ENCODE measurements at places on chromosomes 5 and 9.
A peak's percentile ranks its signal among the peaks of the same experiment; 100 is the strongest.

- no peak for DNase-seq
These were observed 189.6 kb upstream of the RAD23B start for GRCh38 chr9:107093365-107094060.

- DNase-seq = no peak
These were observed 30.0 kb downstream of the SIL1 start for GRCh38 chr5:139167952-139168720.

DNA sequence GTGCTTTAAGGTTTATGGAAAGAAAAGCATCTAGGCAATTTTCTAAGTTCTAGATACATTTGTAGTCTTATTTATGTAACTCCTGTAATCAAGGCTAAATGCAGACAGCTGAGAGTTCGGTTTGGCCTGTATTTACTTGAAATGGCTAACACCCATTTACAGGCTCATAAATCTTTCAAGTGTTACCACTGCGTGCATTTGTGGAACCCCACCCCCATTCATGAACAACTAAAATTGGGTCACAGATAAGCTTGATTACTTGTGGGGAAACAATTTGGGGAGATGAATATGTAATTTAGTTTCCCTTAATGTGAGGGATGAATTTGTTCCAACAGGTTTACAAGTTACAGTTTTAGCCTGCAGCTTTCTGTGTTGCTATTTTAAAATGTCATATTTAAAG lies 360.6 kb downstream of the ARRDC3 start:
- DNase-seq = no peak

- DNase-seq = peak; percentile 12
These were observed 416.1 kb upstream of the TRPC7 start for GRCh38 chr5:136781464-136781863.

DNA sequence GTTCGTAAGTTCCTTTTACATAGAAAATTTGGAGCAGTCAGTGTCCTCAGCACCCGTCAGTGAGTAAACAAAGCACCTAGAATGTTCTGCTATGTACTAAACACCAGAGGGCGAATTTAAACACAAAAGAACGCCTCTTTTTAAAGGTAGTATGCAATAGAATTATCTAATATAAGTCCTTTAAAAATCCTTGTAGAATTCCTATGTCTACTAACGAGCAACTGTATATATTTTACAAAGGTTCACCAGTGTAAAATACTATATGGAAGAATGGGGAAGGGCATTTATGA lies 499 bp upstream of the TMEM232 start:
- DNase-seq = peak; percentile 15

- DNase-seq = no peak
These were observed 27.9 kb upstream of the CDKN2B start for GRCh38 chr9:22036866-22037626.

DNA sequence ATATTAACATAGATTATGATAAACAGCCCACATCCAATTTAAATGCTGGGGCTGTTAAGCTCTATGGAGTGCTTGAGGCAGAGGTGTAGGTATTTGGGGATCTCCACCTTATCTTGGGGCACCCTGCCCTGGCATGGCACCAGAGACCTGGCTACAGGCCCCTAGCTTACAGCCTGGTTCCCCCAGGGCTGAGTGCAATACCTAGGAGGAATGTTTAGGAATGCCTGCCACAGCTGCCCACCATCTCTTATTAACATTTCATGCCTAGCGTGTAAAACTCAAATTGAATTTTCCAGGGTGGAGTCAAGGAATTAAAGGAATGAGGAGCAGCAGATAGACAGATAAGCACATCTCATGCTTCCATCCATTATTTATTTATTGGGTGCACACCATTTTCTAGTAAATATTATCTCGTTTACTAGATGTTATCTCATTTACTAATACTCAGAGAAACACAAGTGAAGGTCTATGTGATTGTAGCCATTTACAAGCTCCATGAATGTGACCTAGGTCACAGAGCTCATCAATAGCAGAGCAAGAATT lies 55.6 kb upstream of the TNFSF8 start:
- DNase-seq = no peak

- DNase-seq = no peak
These were observed 84.4 kb downstream of the CDH18 start for GRCh38 chr5:19903611-19904010.

DNA sequence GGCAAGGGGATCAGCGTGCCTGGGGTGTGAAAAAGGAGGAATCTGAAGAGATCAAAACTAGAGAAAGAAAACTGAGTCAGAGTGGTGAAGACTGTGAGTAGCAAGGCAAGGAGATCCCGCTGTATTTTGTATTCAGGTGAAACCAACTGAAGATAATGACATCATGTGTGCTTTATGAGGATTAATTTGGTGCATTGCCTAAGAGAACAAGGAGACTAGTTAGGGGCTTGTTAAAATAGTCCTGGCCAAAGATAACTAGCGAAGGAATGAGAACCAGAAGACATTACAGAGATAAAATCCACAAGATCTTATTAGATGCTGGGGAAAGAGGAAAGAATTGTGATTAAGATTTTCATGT lies 16.9 kb upstream of the GPX3 start:
- DNase-seq = no peak

DNA sequence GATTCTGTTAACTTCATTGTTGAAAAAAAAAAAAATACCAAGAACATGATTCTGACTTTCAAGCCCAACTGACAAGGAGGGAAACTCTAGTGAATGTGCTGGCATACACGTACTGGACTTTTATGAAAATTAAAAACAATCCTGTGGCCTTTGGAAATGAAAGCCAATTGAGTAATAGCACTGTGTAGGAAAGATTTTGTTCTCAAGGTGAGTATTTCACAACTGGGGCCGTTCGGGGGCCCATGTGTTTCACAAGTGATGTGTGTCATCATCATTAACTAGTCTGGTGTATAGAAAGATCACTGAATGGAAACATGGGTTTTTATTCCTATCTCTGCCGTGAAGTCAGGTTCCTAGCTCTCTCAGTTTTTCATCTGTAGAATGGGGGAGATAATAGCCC lies 605.0 kb upstream of the CLINT1 start:
- DNase-seq = no peak

GRCh38 chr5:142627383-142628217 lies 58.3 kb downstream of the FGF1 start:
- DNase-seq = no peak

GRCh38 chr5:133106761-133107572 lies 55.2 kb downstream of the HSPA4 start:
- no peak for DNase-seq

GRCh38 chr5:126355940-126356339 lies 67.3 kb upstream of the GRAMD2B start:
- DNase-seq = no peak

- DNase-seq = no peak
These were observed 5.1 kb upstream of the SSBP2 start for GRCh38 chr5:81756016-81756415.

DNA sequence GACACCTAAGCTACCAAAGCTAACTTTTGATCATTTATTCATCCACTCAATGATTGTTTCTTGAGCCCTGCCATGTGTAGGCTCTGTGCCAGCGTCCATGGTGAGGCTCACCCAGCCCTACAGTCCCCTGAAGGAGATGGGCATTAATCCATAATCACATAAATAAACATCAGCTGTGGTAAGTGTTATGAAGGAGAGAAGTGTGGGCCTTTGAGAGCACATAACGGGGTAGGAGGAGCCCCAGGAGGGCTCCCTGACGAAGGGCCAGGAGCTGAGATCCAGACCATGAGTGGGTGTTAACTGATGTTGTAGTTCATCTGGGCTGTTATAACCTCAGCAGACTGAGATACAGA lies 53.9 kb upstream of the AFAP1L1 start:
- no peak for DNase-seq

- no peak for DNase-seq
These were observed 8.5 kb downstream of the DUSP1 start for GRCh38 chr5:172762214-172763119.

DNA sequence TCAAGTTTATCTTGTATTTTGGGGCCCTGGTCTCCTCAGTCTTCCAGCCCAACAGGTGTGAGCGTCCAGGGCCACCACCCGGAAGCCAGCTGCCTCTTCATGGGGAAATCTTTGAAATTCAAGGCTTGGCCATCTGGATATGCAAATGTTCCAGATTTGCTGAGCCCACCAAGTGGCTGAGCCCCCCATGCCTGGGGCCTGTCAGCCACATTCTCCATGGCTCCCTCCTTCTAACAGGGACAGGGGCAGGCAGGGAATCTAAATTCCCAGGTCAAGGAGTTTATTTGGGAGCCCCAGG lies 14.2 kb upstream of the CXXC5 start:
- no peak for DNase-seq

DNA sequence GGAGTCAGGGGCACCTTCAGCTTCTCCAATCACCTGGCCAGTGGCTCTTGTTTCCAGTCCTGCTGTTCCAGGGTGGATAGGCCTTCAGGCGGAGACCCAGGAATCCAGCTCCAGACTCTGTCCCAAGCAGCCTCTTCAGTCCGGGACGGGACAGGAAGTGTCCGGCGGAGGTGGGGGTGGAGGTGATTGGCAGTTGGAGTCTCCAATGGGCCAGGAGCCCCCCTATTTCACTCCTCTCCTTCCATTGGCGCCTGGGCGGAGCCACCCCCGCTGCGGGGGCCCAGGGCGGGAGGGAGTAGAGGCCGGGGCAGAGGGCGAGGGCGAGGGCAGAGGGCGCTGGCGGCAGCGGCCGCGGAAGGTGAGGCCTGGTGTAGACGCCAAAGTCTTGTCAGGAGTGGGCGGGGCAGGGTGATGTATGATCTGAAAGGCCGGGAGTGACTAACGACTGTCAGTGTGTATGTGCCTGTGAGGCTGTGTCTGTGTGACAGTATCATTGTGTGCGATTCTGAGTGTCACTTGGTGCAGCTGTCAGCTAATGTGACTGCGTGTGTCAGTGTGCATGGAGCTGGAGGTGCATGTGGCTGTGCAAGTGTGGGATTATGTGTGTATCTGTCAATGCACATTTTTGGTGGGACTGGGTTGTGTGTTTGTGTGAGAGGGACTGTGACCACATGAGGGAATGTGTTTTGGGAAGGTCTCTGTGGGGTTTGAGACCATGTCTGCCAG lies at the start of gene IL11RA:
TSS of gene IL11RA (plus strand) at position 310 of the 726 bp plus-strand sequence. CDS start 3,033 bp downstream, outside the sequence.
- peak; percentile 95 for DNase-seq

GRCh38 chr9:4620881-4621555 lies 41.1 kb upstream of the PLPP6 start:
- no peak for DNase-seq

DNA sequence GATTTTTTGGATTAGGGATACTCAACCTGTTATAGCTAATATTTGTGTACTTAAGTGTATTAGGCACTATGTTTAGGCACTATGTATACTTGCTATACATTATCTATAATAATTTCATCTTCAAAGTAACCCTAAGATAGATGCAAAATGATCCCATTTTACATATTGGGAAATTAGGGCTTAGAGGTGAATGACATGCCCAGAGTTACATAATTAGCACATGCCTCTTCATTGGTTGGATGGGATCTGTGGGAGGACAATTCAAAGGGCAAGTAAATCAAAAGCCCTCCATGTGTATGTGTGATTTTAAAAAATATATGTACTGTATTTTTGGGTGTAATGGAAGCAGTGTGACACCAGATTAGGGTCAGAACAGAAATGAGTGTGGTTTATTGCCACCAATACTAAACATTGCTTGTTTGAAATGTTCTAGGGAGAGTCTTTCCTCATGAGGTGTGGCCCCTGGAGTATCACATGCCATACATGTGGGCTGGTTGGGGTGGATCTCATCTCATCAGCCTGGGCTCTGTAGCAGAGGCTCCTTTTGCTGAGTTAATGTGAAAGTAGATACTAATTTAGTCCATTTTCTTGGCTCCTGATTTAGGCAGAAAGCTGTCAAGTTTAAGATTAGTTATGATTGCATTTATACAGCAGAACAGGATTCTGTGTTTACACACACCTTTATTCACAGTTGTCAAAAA lies 5.5 kb downstream of the C9orf85 start:
- no peak for DNase-seq

GRCh38 chr5:172106511-172107356 lies 81.3 kb downstream of the STK10 start:
- DNase-seq = peak; percentile 74

GRCh38 chr5:40480392-40480791 lies 199.3 kb upstream of the PTGER4 start:
- no peak for DNase-seq

DNA sequence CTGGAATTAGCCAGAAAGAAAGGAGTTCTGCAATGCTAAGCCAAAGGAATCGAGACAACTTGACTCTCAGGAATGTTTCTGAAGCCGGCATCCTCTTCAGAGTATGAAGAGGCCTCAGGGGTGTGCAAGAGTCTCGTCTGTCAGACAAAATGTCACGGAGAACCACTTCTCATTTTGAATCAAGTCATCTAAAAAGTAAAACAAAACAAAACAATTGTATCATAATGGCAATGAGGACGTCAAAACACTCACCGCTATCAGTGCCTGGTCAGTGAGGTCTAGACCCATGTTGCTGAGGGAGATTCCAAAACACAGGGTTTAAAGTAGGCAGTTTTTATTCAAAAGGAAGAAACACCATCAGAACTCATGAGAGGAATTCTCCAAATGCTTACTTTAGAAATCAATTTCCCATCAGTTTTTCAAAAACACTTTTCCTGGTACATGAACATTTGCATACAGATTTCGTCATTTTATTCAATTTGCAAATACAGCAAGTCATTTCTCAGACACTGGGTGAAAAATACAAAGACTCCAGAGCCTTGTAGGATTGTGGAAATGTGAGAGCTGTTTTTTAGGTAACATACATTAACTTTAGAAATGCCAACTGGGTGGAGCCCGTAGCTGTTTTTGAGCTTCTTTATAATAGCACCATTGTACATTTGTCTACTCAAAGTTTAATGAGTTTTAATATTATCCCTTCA lies 89.5 kb upstream of the MAP3K1 start:
- no peak for DNase-seq

DNA sequence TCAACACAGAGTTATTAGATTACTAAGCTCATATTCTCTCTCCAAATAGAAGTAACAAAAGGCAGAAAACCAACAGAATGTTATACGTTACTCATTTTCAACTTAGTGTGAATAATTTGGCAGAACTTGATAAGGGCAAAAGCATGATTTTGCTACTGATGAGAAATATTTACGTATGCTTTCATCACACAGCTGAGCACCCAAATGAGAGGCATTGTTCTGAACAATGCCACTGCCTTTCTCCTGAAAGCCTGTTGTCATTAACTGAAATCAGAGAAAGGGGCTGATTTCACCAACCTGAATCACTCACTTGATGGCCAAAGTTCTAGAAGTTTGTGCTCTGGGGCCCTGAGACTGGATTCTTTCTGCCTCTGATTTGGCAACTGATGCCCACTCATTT lies 367.5 kb upstream of the PTGER4 start:
- no peak for DNase-seq

GRCh38 chr9:86521977-86522376 lies 167.8 kb upstream of the TUT7 start:
- no peak for DNase-seq

DNA sequence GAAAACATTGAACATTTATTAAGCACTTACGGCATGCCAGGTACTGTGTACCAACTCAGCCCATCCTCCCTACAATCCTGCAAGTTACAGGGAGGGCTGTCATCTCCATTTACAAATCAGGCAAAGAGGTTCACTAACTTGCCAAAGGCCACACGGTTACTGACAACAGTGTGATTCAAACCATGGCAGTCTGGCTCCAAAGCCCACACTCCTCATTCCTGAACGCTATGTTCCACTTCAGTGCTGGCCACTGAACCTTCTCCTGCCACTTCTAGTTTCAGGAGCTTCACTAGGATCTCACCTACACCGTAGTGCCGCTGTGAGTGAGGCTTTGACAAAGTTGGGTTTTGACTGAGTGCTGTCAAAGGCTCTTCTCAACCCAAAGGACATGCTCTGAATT lies 7.2 kb upstream of the LIFR start:
- DNase-seq = no peak

- no peak for DNase-seq
These were observed 1.5 kb downstream of the FAM78A start for GRCh38 chr9:131274674-131275331.

GRCh38 chr5:96852759-96853158 lies 23.5 kb upstream of the ERAP2 start:
- no peak for DNase-seq

Measured in urothelium cell line (cell line).